ENCODE measurements at places on chromosomes 5 and 9. TPM values are rescaled to one million over a fixed set of nuclear protein-coding genes. Genes with fewer than 3 reads are reported as not detected.

ADAMTS19 gene
- 3.4 TPM for total RNA-seq

KIF12 gene
- 0.78 TPM for total RNA-seq

DNA sequence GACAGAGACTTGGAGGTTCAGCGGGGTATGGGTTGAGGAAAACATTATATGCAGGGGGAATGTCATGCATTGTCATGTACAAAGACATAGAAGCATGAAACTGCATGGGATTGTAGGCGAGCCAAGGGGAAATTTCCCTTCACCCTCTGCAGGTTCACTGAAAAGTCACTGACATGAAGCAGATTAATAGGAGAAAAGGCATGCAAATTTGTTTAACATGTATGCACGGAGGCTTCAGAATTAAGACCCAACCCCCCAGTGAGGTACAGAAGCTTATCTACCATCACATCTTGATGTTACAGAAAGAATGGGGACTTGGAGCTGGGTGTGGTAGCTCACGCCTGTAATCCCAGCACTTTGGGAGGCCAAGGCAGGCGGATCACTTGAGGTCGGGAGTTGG lies 18.5 kb downstream of the NIM1K start:
- DNase-seq, result no peak
- H3K4me1 ChIP-seq, result no peaks in the 10 kb centered on the region
- H3K4me3 ChIP-seq, result no peak overlapping the region
- H3K27me3 ChIP-seq, result no peaks in the 10 kb centered on the region
- no peaks in the 10 kb centered on the region for H3K36me3 ChIP-seq

DNA sequence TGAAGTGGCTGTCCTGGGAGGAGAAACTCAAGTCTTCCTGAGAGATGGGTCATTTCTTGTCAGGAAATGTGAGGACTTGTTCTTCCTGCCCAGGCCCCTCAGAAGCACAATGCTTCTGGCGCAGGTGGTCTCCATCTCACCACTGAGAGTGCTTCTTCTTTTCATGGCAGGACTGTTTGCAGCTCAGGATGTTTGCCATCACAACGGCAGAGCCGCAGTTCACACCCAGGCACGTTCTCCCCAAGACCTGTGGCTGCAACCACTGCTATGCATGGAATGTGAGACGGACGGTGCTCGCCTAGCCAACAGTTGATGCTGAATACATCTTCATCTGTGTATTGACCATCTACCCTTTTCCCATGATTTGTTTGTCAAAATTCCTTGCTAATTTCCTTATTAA lies 216.3 kb downstream of the GADD45G start:
- no peak overlapping the region for H3K4me3 ChIP-seq
- DNase-seq, result no peak
- H3K27me3 ChIP-seq, result no peaks in the 10 kb centered on the region
- H3K36me3 ChIP-seq, result no peaks in the 10 kb centered on the region
- H3K27ac ChIP-seq, result no peak overlapping the region
- peaks cover 11% of the 10 kb centered on the region for H3K4me1 ChIP-seq

- H3K36me3 ChIP-seq, result no peaks in the 10 kb centered on the region
- H3K27me3 ChIP-seq, result no peaks in the 10 kb centered on the region
- H3K4me1 ChIP-seq, result peaks cover 3% of the 10 kb centered on the region
- H3K4me3 ChIP-seq, result peak overlapping the region; percentile 87
- H3K27ac ChIP-seq, result no peak overlapping the region
Measured at GRCh38 chr5:128085413-128085812, 1.8 kb downstream of the SLC12A2 start.

DNA sequence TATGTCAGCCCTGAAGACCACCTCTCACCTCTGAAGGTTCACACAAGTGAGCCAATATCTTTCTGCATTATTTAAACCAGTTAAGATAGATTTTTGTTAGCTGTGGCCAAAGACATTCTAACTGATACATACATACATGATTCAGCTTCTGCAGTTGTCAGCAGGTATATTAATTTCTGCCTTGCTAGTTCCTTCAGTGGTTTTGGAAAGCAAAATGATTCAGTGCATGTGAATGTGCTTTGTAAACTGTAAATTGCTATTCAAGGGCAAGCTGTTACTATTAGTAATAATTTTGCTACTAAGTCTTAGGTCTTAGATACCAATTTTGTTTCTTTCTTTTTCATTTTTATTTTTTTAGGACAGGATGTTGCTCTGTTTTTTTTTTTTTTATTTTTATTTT lies 89.2 kb upstream of the ERBIN start:
- H3K27me3 ChIP-seq, result no peaks in the 10 kb centered on the region
- no peak overlapping the region for H3K4me3 ChIP-seq
- H3K4me1 ChIP-seq, result no peaks in the 10 kb centered on the region
- no peak for DNase-seq
- H3K27ac ChIP-seq, result no peak overlapping the region
- H3K36me3 ChIP-seq, result no peaks in the 10 kb centered on the region

- no peaks in the 10 kb centered on the region for H3K36me3 ChIP-seq
- H3K27ac ChIP-seq, result no peak overlapping the region
- H3K4me1 ChIP-seq, result peaks cover 4% of the 10 kb centered on the region
Measured at GRCh38 chr5:129905473-129906176, 1.4 kb downstream of the CHSY3 start.

GRCh38 chr9:91898451-91899218 lies 51.4 kb downstream of the ROR2 start:
- DNase-seq, result no peak
- H3K27ac ChIP-seq, result no peak overlapping the region
- H3K4me1 ChIP-seq, result peaks cover 21% of the 10 kb centered on the region
- H3K27me3 ChIP-seq, result no peaks in the 10 kb centered on the region
- no peaks in the 10 kb centered on the region for H3K36me3 ChIP-seq
- no peak overlapping the region for H3K4me3 ChIP-seq

GRCh38 chr5:142597546-142598337 lies 88.1 kb downstream of the FGF1 start:
- no peaks in the 10 kb centered on the region for H3K36me3 ChIP-seq
- no peaks in the 10 kb centered on the region for H3K27me3 ChIP-seq
- H3K4me1 ChIP-seq, result peaks cover 3% of the 10 kb centered on the region
- H3K4me3 ChIP-seq, result no peak overlapping the region

GRCh38 chr9:70285981-70286598 lies 27.3 kb downstream of the SMC5 start:
- no peaks in the 10 kb centered on the region for H3K27me3 ChIP-seq
- H3K27ac ChIP-seq, result no peak overlapping the region
- no peak overlapping the region for H3K4me3 ChIP-seq
- no peak for DNase-seq

DNA sequence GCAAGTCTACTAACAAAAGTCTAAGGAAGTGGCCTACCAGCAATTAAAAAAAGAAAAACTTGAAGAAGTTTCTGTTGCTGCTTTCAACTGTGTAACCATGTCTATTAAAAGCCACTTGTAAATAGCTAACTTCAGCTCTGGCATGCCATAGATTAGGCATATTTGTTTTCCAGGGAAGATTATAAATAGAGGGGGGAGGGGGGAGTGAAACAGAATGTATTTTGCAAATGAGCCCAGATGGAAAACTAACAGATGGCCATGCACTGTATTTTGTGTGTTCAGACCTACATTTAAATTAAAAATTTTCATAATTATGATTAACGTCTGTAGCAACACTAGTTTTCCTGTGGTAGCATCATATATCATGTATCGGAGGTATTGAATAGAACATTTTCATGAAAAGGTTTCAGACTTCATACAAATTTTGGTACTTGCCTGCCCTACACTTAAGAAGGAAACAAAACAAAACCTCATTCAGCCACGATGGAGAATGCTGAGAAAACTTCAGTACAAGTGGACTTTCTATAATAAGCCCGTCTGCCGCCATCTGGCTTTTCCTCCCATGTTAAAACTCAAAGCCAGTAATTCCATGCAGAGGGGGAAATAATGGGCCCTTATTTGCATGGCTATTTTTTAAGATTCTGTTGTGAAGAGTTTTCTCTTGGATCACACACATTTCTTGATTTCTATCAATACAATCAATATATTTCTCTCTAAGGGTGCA lies 220.4 kb upstream of the SMARCA2 start:
- no peak overlapping the region for H3K4me3 ChIP-seq
- H3K27ac ChIP-seq, result no peak overlapping the region
- no peak for DNase-seq
- H3K36me3 ChIP-seq, result no peaks in the 10 kb centered on the region
- H3K4me1 ChIP-seq, result no peaks in the 10 kb centered on the region
